Karpas-422 (cell line): ENCODE measurements at places on chromosomes 4 and X. TPM values are rescaled to one million over a fixed set of nuclear protein-coding genes. Genes with fewer than 3 reads are reported as not detected.

Gene ARHGEF38
- not detected in 2 replicates for total RNA-seq

Gene CORIN
- total RNA-seq = 1.9 and 2.8 TPM in 2 replicates

DNA sequence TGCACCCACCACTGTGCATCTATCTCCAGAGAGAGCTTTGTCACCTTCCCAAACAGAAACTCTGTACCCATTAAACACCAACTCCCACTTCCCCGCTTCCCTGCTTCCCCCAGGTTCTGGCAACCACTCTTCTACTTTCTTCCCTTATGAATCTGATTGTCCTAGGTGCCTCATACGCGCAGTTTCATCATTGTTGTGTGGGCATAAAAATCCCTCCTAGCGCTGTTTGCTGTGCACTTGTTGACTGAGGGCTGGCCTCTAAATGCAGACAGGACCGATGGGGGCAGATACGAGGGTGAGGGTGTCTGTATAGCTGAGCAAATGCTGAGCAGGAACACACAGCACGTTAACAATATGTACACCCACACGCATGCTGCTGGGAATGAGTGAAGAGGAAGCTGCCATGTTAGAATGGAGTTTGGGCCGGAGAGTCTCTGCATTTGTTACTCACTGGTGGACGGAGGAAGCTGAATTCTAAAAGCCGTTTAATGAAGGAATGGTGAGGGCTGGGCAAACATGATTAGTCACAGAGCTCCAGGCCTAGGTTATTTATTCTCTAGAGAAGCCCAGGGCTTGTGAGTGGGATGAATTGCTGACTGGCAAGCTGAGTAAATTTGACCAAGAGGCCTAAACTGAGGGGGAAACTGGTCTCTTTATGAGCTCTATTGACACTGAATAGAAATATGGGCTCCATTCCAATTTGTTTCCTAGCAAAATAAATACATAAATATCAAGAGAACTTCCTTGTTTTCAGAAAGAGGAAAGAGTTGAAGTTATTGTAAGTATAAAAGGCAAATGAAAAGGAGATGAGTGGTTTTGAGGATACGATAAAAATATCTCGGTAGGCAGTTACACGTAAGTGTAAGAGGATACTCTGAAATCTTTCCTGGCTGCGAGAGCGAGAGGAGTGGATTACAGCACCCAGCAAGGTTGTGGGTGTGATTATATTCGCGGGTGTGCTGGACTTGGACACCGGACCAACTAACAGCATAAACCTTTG, 95.9 kb upstream of the RPS6KA3 start:
- DNase-seq = no peak

- DNase-seq = no peak
Observed at GRCh38 chr4:23734000-23734399, 155.8 kb downstream of the PPARGC1A start.

- DNase-seq = peak; percentile 89
Observed at GRCh38 chr4:102344520-102344953, 745 bp downstream of the SLC39A8 start.

GRCh38 chrX:134572816-134573682, 85.2 kb downstream of the PLAC1 start:
- no peak for DNase-seq

Gene EXOC1L
- not detected in 2 replicates for total RNA-seq

Gene ZDHHC15
- not detected in 2 replicates for total RNA-seq

DNA sequence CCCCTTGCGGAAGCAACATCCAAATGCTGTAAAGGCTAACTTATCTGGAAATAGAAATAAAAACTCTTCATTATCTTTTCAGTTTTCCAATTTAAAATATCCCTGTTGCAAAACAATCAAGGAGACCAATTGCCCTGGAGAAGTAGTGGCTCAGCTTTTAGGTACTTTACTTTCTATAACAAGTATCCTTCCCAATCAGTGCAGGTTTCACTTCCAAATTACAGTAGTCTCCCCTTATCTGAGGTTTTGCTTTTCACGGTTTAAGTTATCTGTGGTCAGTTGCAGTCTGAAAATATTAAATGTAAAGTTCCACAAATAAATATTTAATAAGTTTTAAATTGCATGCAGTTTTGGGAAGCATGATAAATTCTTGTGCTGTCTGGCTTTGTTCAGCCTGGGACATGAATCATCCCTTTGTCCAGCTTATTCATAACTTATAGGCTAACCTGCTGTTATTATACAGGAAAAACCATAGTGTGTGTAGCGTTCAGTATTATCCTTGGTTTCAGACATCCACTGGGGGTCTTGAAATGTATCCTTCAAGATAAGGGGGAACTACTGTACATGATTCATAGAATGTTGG, 973.1 kb upstream of the GRID2 start:
- no peak for DNase-seq

Gene ADAMTS3
- total RNA-seq = not detected in 2 replicates

GRCh38 chr4:141730805-141731204, 94.4 kb downstream of the IL15 start:
- DNase-seq = no peak

DNA sequence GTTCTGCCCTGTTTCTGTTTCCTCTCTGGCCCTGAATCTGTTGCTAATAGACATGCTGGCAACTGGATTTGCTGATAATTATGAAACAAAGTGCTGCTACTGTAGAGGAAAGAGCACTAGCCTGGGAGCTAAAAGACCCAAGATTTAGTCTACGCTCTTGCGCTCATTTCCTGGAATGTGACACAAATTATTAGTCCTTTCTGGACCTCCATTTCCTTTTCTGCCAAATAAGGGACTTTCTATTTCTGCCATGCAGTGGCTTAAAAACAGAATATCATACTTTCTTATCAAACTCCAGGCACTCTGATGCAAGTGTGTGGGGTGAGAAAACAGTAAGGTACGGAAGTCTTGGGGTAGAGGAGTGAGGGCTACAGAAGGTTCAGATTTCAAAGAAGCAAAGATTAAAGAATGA, 48.3 kb upstream of the GPR174 start:
- no peak for DNase-seq

DNA sequence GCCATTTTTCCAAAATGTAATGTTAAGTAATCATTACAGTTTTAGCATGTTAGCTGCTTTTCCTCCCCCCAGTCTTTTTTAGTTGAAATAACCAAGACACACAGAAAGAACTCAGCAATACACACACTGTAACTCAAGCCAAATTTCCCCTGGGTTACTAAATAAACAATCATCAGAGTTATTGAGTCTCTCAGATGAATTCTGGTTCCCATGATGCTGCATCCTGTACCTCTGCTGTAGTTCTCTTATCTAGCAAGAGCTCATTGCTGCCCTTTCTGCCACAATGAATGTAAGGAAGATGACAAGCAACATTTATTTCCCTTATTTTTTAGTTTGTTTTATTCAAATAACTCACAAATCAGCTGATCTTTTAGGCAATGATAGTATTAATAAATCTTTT, 185.1 kb downstream of the ARHGAP6 start:
- no peak for DNase-seq

DNA sequence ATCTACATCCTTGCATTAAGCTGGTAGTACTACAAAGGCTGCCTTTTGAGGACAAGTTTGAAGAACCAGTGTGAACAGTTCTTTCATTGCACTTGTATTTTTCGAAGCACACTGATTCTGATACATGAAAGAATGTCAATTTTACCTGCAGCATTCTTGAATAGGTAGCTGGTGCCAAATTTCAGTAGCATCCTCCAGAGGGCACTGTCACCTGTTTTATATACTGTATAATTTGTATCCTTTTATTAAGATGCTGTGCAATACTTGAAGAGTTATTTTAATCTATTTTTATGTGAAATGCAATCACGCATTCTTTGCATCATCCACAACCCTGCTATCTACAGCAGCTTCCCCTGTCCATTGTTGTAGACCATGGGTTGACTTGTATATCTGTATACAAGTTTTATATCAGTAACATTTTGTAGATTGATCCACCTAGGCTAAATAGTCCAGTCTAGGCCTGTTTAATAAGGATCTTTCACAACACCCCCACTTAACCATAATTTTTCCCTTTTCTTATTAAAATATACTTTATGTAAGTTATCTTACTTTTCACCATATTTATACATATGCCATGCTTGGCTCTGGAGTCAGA, 325.7 kb downstream of the PCDH7 start:
- DNase-seq = peak; percentile 55

DNA sequence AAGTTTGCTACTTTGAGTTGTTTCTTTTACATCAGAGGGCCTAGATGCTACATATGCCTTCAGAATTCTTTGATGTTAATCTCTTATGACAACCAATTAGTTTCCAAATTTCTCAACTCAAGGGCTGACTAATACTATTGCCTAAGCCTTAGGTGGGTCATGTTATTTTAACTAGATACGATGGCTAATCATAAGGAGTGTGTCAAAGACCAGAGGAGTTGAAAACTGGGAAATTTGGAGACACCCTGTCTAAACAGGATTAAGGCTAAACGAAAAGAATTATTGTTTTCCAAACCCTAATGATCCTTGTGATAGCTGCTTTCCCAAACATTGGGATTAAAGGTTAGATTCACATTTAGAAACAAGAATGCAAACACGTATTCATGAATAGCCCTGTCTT, 228.5 kb downstream of the PCDH7 start:
- DNase-seq = no peak

GRCh38 chrX:17499512-17499911, 124.5 kb downstream of the NHS start:
- no peak for DNase-seq

DNA sequence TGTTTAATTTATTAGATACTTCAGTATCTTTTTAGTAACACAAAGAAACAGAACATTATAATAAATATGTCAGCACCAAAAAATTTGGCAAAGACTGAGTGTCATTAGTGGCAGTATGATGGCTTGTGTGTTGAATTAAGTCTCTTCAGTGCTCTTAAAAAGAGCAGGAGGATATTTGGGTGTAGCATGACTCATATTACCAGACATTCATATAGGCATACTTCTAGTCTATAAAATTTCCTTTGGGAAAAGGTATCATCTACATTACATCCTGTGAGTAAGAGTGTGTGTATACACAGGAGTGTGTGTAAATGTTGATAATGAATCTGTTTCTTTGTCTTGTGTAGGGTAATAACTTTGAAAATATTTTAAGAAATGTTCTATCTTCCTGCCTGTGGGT, 135.7 kb downstream of the CNKSR2 start:
- no peak for DNase-seq

- no peak for DNase-seq
Observed at GRCh38 chrX:34325460-34325859, 193.3 kb upstream of the FAM47A start.

GRCh38 chr4:164221631-164222030, 532.3 kb upstream of the SMIM31 start:
- no peak for DNase-seq

DNA sequence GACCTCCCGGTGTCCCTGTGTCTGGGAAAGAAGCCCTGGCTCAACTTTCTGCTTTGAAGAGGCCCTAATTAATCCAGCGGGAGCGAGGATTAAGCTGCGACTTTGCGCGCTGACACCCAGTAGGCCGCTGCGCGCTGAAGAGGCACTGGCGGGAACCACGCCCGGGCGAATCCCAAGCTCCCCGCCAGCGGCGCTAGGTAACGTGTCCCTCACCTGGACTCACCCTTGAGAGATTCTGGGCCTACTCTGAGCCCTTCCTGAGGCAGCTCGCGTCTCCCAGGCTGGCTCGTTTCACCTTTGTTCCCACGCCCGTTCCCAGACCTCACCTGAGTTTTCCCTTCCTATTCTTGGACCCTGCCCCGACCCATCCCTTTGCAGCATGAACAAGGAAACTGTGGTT, 616 bp upstream of the KLHL34 start:
- DNase-seq = no peak

DNA sequence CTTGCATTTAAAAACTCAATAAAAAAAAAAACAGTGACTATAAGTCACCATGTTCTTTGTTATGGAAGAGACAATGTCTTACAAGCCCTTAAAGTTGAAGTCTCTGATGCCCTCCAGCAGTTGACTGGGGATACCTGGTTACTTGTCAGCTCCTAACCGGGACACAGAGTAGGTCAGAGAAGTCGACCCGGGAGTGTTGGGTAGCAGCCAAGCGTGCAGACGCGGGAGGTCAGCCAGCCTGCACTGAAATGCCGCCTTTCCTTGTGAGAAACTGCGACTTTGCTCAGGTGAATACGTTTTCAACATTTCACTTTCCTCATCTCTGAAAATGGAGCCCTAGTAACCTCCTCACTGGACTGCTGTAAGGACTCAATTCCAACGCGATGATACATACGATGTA, 81.8 kb downstream of the F11 start:
- DNase-seq = no peak

DNA sequence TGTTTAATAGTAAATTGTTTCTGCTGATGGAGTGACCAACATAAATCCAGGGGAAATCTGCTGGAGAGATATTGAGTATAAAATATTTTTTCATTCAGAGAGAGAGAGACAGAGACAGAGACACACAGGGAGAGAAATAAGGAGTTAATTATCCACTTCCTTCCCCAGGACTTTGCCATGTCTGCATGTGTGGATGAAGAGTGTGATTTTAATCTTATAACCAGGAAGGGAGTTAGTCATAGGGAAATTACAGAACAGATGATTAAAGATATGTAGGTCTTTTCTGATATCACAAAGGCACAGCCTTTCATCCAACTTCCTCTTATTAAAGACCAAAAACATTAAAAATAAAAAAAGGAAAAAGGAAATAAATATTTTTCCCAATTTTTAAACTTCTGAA, 526.3 kb downstream of the SPRY1 start:
- no peak for DNase-seq

GRCh38 chr4:88097301-88097700, 61.1 kb downstream of the ABCG2 start:
- DNase-seq = no peak

- no peak for DNase-seq
Observed at GRCh38 chr4:56102601-56103000, 153.9 kb downstream of the CEP135 start.

- DNase-seq = no peak
Observed at GRCh38 chr4:65973186-65973585, 302.9 kb upstream of the EPHA5 start.

Gene ARHGAP24
- 40.0 and 65.1 TPM in 2 replicates for total RNA-seq

DNA sequence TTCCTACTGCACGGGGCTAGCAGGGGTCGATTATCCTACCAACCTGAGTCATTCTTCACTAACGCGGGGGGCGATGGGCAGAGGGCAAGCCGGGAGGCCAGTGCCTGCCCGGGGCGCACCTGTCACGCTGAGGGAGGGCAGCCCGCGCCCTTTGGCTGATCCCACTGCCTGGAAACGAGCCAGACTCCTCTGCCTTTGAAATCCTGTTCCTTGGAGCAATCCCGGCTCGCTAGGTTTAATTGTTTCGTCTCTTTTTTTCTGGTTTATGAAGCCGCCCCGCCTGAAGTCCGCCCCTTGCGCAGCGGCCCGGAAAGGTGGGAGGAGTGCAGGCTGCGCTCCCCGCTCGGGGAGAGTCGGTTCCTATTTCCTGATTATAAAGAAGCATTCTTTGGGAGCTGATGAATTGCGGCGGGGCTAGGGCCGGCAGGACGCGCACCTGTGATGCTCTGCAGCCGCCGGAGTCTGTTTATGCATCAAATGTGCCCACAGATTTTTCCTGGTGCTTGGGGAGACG, 484.2 kb downstream of the BCOR start:
- no peak for DNase-seq
